ENCODE measurements at places on chromosomes 2 and 18.

- no peak for DNase-seq
Observed at GRCh38 chr18:77092104-77093066, 40.2 kb downstream of the MBP start.

- DNase-seq: no peak
Observed at GRCh38 chr2:233342301-233342700, 12.0 kb upstream of the DGKD start.

- DNase-seq: no peak
Observed at GRCh38 chr2:100888601-100889000, 68.7 kb downstream of the NPAS2 start.

GRCh38 chr2:218149848-218150440 lies 16.8 kb downstream of the CXCR1 start:
- no peak for DNase-seq
